ENCODE measurements at places on chromosomes 3 and 15. TPM values are rescaled to one million over a fixed set of nuclear protein-coding genes. Genes with fewer than 3 reads are reported as not detected.

DNA sequence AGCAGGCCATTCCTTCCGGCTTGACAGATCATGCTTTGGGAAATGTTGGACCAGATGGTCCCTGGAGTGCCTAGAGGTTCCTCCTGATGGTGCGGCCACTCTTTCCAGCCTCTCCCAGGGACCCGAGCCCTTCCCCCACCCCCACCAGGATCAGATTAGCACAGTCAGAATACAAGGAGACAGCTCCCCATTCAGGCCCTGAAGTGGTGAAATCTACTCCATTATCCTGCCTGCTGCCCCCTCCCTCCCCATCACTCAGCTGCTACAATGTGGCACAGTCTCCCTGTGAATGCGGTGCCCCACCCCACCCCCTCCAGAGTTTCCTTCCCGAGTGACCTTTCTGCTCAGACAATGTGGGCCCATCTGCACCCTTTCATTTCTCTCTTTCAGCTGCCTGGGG is 29.4 kb downstream of the RNU5B-1 start:
- DNase-seq = no peak

The GOLGA6A gene
- total RNA-seq = not detected

DNA sequence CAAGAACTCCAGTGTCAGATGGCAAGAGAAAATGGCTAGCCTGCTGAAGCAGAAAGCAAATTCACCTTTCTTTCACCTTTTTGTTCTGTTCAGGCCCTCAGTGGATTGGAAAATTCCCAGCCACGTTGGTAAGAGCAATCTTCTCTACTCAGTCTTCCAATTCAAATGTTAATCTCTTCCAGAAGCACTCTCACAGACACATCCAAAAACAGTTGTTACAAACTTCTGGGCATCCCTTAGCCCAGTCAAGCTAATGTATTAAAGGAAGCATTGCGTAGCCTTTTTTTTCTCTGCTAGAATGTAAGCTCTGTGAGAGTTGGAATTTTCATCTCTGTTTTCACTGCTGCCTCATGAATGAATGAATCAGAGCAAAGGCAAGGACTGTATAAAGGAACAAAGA is 109.2 kb upstream of the ROBO2 start:
- no peak for DNase-seq

- no peak for DNase-seq
These were observed 144.3 kb downstream of the TJP1 start for GRCh38 chr15:29677871-29678461.

The DET1 gene
- total RNA-seq = 5.9 TPM

DNA sequence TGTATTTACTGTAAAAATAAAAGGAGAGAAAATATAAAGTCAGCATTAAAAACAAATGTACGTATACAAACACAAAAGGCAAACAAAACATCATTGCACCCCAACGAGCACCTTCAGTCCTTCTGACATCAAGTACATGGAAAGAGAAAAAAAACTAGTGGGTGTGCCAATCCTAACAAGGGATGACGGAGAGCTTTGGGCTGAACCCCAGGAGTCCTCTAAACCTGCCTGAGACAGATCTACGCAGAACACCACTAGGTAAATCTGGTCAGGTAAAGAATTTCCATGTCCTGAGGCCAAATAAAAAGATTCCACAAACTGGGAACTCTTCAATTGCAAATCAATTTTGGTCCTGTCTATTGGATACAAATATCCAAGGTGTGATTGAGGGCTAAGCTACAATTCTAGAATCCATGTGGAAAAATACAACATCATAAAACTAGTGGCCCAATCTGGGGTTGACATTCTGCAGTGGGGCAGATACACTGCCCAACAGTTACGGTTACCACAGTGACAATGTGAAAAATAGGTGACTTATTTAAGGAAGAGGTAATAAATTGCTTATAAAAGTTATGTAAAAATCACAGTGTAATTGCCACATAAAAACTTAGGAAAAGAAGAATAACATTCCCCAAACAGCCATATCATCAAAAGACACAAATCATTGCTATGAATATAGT is 14.2 kb downstream of the IFT80 start:
- DNase-seq = no peak

- DNase-seq = no peak
These were observed 627 bp downstream of the NT5DC2 start for GRCh38 chr3:52532838-52533622.

The RAB6B gene
- 4.1 TPM for total RNA-seq

DNA sequence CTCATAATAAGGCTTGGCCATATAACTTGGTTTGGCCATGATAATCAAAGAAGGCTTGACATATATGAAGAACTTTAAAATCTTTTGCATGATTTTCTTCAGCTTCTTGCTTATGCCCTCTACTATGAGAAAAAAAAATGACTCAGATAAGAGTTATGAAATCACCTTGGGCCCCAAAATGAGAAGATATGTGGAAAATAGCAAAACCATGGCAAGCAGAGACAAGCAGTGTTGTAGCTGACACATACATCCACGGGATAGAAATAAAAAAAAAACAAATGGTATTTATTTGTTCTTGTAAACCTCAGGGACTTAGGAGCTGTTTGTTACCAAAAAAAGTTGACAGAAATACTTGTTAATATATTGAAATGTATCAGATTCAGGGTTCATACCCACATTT is 614.8 kb upstream of the BCHE start:
- no peak for DNase-seq

GRCh38 chr3:101939361-101940049 is 90.2 kb downstream of the NFKBIZ start:
- no peak for DNase-seq

The RTP1 gene
- total RNA-seq = not detected

The USP8 gene
- 55.1 TPM for total RNA-seq

GRCh38 chr3:168968609-168969008 is 694.9 kb downstream of the MECOM start:
- DNase-seq = no peak

DNA sequence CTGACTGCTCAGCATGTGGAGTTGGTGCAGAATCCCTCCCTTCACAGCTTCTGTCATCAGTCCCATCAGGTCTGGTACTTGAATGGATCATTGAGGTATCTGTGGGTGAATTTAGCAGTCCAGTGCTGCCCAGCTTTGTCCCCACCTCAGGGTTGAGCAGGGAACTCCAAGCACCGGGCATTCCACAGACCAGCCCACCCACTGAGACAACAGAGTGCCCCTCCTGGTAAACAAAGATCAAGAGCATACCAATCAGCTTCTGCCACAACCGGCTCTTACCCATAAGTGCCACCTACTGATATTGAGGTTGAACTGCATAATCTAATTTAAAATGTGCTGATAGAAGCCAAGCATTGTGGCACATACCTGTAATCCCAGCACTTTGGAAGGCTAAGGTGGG is 57.1 kb upstream of the FXR1 start:
- no peak for DNase-seq

The TFDP2 gene
- 121 TPM for total RNA-seq

DNA sequence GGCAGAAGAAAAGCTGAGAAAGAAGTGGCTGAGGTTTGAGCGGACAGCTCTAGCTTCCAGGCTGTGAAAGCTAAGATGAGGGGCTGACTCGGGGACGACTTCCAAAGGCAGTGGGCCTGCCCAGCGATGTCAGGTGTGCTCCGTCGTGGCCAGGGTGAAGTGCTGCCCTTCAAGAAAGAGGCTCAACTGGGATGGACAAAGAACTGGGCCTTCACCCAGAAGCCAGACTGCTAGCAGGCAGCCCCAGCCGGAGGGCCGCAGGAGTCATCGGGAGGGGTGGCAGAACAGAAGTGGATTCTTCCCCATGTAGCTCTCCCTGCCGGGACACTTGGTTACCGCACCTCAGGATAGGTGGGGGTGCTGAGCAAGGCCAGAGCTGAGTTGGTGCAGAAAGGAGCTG is 13.1 kb upstream of the SEC13 start:
- DNase-seq = no peak

GRCh38 chr3:45381168-45381852 is 7.1 kb upstream of the LARS2 start:
- DNase-seq = no peak

DNA sequence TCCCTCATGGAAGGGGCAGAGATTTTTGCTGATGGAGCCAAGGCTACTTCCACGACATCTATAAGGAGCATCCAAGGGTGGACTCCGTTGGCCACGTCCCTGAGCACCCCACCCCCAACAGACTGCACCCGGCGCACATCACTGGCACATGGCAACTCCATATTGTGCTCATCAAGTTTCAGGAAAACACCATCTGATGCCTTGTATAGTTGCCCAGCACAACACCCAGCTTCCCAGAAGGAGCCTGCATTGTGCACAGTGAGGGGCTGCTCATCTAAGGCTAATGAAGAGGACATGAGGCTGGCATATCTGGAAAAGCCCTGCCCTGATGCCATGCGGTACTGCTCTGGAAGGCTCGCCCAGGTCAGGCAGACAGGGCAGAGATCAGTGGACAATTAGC is 15.0 kb upstream of the CACNA2D2 start:
- no peak for DNase-seq
